GM06990 (cell line): ENCODE measurements at places on chromosomes 3 and 15.

DNA sequence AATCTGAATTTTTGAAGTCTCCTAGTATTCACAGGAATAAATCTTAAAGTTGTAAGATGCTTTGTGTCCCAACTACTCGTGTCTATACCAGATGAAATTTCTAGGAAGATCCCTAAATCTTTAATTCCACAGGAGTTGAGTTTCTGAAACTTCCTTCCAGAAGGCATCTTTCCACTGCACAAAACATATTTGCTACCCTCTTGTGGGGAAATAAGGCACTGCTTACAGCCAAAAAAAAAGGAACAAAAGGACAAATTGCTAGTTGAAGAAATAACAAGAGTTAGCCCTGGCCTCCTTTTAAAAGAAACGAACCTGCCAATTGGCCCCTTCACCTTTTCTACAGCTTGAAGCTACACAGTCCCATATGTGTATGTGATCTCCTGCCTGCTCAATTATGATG is 54.0 kb downstream of the TAFA4 start:
- no peak for DNase-seq

GRCh38 chr3:149646181-149646766 is 11.6 kb downstream of the WWTR1 start:
- no peak for DNase-seq

DNA sequence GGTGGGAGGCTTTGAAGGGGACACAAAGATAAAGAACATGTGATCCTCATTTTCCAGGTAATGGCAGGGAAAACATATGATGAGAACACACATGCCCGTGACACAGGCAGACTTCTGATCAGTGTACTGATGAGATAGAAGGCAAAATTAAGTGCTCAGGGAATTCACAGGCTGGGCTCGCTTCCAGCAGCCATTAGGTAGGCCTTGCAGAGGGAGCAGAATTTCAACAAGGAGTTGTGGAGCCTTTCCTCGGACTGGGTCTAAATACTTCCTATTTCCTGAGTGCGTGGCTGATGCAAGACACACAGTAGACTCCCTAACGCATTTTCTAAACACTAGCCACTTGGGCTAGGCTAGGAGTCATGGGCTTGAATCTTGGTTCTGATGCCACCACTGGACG is 74.0 kb upstream of the ETV5 start:
- DNase-seq = no peak

DNA sequence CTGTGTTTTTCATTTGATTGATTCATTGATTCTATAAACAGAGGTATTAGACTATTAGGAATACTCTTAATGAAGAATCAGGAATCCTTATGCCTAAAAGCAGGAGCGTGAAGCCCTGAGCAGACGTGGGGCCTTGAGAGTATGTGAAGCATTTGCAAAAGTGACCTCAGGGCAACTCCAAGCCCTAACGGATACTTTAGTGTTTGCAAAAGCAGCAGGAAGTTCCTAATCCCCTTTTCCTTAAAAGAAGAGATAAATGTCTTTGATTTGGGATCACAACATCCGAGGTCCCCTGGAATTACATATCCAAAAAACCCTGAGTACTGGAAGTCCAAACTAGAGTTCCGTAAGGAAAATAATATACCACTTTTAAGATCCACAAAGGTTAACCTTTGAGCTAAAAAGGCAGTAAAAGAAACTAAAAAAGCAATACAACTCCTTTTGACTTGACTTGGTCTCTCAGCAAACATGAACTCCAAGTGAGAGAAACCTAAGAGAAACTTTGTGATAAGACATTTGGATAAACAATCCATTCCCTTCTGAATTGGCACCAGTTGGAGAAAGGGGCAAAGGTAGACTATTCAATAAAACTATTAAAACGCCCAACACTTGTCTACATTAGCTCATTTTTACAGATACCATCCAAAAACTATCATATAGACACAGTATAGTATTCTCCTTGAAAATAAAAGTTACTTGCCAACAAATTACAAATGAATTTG is 27.4 kb downstream of the PRTG start:
- no peak for DNase-seq

- DNase-seq = no peak
Observed at GRCh38 chr3:3302964-3303363, 123.5 kb upstream of the CRBN start.

DNA sequence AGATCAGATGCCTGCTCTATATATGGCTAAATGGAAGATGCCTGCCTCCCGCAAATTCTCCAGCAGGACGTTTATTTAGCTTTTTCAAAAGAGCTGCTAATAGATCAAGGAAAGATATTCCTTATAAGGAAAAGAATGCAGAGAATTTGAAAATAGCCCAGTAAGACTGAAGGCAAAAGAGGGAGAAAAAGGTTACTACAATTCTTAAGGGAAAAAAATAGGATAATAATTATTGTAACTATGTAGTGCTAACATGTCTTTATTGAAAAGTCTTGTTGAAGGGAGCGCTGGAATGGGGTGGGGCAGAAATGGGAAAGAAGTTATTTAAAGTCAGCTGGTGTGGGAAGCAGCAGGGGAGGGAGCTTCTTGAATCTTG is 2.9 kb downstream of the TPM1 start:
- no peak for DNase-seq

- no peak for DNase-seq
Observed at GRCh38 chr3:72031581-72031980, 246.6 kb upstream of the PROK2 start.

DNA sequence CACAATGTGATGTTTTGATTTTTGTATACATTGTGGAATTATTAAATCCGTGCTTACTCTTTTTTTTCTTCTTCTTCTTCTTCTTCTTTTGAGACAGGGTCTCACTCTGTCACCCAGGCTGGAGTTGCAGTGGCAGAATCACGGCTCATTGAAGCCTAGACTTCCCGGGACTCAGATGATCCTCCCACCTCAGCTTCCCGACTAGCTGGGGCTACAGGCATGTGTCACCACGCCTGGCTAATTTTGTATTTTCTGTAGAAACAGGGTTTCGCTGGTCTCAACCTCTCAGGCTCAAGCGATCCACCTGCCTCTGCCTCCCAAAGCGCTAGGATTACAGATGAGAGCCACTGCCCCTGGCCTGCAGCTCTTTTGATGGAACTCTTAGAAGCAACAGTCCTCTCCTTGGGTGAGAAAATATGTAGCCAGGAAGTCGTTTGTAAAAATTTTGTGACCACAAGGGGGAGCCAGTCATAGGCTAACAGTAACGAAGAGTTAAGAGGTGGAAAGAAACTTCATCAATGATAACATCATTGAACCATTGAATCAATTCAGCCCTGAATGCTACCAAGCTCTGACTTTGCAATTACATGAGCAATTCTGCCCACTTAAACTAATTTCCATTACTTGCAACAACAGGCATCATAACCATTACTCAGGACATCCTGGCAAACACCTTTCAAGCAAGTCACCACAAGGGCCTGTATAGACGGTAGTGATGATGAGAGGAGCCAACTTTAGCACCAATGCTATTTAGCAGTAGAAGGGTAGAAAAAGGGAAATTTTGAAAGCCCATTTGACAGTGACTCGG is 16.7 kb upstream of the CMTM7 start:
- peak; percentile 40 for DNase-seq

DNA sequence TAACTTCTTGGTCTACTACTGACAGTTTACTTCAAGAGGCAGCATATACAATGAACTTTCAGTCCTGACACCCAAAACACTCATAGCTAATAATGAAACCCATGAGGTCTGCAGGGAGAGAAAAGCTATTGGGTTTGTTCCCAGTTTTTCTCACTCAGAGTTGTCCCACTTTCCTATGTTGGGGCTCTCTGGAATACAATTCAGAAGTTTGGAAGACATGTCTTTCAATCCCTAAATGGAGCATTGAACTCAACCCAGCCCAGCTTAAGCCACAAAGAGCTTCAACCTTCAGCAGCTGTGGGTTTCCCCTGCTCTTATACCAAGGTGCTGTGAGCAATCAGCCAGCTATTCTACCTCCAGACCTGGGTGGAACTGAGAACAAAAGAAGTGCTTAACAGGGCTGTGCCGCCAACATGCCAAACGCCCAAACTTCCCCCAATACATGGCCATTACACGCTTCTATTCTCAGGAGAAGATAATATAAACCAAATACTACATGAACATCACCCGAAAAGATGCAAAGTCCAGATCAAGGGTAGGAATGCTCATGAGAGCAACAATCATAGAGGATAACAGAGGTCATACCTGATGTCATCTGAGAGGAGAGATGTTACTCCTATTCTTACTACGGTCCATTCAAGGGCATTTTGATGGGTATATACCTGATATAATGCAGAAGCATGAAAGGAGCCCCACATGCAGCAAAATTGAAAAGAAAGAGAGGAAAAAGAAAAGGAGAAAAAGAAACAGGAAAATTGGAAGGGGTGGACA is 131.2 kb upstream of the TGFBR2 start:
- peak; percentile 15 for DNase-seq

DNA sequence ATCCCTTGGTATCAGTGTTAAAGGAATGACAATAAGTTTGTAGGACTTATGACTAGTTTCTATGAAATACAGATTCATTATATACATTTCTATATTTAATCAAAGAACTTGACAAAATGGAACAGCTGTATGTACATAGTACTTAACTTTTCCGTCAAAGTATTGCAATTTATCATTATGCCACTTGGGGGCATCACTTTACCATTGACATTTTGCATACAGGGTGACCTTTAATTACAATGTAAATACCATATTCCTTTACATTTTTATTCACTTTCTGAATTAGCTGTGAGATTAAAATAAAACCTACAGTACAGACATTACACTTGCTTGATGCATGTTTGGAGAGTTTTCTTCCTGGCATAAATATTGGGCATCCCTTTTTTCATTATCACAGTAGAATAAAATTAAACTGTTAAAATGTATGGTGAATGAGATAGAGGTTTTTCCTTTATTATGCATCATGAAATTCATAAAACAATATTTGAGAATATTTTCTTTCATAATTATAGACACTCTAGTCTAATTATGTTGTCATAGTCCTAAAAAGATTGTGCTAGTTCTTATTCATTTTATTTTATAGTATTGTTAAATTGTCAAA is 6.9 kb downstream of the NEK11 start:
- DNase-seq = peak; percentile 13

- no peak for DNase-seq
Observed at GRCh38 chr3:18428036-18428435, 2.9 kb upstream of the SATB1 start.

GRCh38 chr15:52710050-52710707 is 31.0 kb upstream of the ATOSA start:
- DNase-seq = peak; percentile 14

GRCh38 chr3:124295362-124295761 is 303.4 kb upstream of the ROPN1 start:
- DNase-seq = no peak

- no peak for DNase-seq
Observed at GRCh38 chr15:52284164-52284563, 11.4 kb downstream of the MYO5C start.

GRCh38 chr3:137020315-137020714 is 62.5 kb downstream of the IL20RB start:
- no peak for DNase-seq

DNA sequence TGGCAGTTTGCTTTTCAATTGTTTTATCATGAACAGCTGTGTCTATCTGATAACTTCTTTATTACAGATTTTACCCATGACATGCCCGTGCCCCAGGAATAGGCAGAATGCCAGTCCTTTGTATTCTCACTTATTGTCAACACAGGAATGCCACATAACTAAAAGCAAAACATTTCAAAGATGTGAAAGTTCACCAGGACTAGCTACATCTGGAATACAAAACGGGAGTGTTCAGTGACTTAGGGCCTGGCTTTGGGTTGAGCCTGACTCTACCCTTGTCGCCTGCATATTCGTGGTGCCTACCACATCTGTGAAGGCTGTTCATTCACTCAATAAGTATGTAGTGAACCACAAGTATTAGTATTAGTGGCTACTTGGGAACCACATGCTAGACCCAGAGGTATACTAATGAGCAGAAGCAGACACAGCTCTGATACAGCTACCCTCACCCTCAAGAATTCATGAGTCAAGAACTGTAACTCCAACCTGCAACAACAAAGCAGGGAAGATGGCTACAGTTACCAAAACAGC is 2.9 kb downstream of the TNFSF10 start:
- DNase-seq = peak; percentile 13

- DNase-seq = no peak
Observed at GRCh38 chr15:71272932-71273331, 157.7 kb downstream of the THSD4 start.

DNA sequence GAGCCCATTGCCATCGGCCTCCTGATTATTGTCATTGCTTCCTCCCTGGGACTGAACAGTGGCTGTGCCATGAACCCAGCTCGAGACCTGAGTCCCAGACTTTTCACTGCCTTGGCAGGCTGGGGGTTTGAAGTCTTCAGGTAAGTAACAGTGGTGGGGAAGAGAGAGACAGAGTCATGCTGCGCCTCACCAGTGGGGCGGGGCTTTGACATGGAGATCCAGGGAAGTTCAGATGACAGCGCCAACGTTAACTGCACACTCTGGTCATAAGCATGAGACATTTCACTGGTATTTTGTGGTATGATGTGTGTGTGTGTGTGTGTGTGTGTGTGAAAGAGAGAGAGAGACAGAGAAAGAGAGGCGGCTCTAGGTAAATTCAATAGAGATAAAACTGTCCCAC is 41.0 kb downstream of the AQP9 start:
- no peak for DNase-seq

GRCh38 chr3:55498520-55498919 is 11.4 kb upstream of the WNT5A start:
- DNase-seq = no peak

- DNase-seq = peak; percentile 57
Observed at GRCh38 chr15:88615303-88616107, 5.6 kb upstream of the AEN start.

DNA sequence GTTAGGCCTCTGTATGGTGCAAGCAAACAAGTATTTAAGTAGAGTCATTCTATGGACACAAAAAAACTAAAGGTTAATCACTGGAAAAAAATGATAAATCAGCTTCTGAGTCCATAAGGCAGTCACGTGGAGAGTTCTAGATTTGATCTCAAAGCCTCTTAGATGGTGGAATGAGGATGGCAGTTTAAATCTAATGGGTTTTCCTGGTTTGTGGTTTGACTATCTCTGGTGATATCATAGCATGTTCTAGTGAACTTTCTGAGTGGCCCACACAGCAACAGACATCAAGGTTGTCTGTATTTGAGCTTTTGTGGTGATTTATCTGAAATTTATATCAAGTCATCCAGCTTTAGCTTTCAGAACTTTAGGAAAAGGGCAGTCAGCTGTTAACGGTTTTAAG is 52.4 kb downstream of the ILDR1 start:
- DNase-seq = no peak
